Posterior vena cava (tissue), 2 donors: ENCODE measurements at places on chromosomes 7 and 10.

DNA sequence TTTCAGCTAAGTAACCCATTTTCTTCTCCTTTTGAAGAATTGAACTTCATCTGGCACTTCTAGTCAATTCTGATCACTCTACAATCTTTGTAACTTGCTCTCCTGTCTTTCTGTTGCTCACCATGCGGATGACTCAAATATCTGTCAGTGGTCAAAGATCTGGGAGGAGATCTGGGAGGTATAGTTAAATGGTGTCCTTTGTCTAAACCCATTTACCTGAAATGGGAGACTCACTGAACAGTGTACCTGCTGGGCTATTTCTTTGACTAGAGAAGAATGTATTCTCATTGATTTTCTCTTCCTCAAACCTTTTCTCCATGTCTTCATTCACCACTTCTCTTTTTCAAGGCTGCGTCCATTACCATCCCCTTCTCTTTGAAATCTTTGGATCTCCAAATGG, 42.0 kb upstream of the PCLO start:
- no peak for DNase-seq

DNA sequence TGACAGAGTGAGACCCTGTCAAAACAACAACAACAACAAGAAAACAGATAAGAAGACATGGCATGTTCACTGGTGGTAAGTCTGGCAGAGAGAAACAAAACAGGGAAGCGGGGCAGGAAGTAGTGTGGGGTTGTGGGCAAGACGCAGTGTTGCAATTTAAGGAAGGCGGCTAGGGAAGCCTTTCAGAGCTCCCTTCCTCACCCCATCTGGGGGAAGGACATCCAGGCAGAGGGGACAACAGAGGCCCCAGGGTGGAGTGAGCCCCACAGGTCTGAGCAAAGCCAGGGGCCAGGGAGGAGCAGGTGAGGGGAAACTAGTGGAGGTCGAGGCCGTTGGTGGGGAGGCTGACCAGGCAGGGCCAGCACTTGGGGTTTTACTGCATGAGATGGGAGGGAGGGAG, 16.8 kb downstream of the LAT2 start:
- DNase-seq, result no peak

DNA sequence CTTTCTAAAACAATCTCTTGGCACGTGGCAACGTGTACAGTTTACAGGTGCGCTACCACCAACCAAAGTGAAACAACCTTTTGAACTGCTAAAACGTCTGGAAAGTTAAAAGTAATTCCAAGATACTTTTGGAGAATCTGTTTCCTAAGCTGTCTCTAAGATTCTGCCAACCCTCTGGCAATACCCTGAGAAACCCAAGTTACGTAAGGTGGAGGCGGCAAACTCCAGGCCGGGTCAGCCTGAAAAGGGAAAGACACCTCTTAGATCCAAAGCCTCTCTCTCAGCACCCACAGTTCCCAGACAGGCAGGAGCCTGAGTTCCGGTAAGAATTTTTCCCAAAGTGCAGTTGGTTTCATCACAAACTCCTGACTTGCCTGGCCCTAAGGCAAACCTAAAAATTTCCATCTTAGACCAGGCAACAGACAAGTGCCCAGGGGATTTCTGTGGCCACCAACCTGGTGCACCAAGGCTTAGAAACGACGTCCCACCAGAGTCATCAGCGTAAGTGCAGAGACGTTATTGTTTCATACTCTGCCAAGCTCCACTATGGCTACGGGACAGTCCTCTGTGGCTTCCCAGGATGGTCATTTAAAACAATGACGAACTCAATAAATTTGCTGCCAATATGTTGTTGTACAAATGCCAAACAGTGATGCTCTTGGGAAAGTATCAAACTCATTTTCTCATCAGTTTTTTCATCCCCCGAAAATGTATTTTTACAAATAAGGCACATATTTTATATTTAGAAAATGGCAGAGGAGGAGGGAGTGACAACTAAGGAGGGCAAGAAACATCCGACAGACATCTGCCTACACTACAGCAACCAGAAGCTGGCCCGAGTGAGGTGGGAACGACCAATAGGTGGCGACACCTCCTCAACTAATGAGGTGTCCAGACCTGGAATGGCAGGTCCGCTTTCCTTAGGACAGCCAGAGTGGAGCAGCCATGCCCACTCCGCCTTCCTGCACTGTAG, 205.8 kb upstream of the FRMD4A start:
- peak; percentile 88 for DNase-seq

GRCh38 chr7:128591705-128592104, 80.4 kb upstream of the GARIN1A start:
- no peak for DNase-seq

- DNase-seq, result no peak
Observed at GRCh38 chr10:99341860-99342490, 12.8 kb downstream of the CNNM1 start.

DNA sequence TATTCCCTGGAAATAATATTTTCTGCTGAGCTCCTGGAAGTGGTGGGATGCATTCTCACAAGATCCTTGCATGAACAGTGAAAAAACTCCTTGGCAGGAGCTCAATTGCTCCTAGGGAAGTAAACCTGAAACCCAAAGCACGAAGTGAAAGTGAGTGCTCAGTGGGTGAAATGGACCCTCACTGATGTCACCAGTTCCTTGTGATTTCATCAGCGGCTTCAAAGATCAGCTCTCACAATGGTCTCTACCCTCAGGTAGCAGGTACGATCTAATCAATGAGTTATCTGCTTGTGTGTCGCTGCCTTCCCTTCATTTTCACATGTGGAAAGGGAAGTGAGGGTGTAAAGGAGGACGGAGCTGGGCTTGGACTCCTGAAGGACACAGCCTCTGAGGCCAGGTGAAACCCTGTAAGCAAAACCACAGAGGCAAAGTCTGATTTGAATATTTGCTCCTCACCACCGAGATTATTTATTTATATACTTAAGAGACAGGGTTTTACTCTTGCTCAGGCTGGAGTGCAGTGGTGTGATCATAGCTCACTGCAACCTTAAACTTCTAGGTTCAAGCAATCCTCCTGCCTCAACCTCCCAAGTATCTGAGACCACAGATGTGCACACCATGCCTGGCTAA, 255.4 kb upstream of the LYZL1 start:
- no peak for DNase-seq

GRCh38 chr10:18364987-18365775, 225.0 kb downstream of the CACNB2 start:
- DNase-seq, result no peak

DNA sequence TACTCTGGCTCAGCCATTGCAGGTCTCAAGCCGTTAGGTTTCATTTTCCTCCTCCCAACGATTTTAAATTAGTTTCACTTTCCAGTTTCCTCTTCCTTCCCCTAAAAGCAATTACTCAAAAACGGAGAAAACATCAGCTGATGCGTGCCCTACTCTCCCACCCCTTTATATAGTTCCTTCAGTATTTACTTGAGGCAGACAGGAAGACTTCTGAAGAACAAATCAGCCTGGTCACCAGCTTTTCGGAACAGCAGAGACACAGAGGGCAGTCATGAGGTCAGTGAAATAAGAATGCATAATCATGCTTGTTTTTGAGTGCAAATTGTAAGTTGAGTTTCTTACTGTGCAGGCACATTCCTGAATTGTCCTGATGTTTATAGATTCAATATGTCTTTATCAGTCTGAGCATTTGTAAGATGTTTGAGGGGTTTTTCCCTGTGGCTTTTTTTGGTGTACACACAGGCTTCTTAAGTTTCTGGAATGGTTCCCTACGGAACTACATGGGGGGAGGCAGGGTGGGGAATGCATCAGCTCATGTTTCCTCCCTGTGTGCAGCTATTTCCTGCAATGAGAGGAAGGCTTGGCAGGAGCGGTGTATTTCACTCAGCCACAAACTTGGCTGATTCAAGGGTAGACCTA, at the start of gene IFIT3:
Gene IFIT3, plus strand, starts transcription at position 195 of the 639 bp plus-strand sequence. Its CDS starts 77 bp downstream, at position 272.
- no peak for DNase-seq

- DNase-seq, result peak; percentile 15
Observed at GRCh38 chr10:70368774-70369482, 13.5 kb downstream of the LRRC20 start.

DNA sequence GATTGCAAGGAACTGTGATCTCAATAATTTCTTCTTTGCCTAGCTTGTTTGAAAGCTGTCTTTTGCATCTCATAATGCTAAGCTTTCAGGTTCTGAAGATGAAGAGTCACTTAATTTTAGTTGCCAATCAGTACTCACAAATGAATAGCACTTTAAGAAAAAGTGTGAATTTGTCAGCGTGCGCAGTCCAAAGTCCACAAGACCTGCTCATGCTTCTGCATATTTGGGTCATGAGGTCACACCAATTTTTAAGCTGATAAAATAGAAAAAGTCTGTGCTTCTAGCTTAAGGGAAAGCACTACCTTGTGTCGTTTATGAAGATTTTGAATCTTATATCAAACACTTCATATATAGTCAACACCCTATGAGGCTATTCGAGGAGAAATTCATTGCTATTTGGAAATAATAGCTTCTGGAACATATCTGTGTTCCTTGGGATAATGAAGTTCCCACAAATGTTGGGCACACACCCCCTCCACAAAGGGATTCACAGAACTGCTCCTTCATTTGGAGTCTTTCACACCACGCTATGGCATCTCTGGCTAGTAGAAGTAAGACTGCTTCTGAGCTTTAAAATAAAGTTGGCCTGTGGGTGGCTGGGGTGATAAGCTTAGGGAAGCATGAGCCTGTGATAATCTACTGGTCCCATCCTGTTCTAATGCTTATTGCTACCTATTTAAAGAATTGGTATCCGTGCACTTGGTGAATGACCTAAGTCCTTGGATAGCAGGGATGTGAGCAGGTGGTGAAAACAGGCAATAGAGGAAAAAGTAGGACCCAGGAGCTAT, 33.3 kb downstream of the A1CF start:
- DNase-seq, result no peak

DNA sequence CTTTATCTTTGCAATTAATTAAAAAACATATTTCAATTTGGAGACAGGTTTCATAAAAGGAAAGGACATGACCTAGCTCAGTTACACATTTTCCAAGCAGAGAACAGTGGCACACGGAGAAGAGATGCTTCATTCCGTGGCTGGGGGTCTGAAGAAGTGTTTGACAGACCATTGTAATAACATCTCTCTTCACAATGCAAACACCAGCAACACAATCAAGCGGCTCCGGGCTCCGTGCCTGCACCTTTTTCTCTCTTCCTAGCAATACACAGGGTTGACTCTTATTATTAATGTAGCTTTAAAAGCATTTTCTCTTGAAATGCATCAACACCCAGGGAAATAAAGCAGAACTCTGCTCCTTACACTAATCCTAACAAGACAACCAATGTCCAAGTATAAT, 261.0 kb upstream of the AOAH start:
- DNase-seq, result no peak

DNA sequence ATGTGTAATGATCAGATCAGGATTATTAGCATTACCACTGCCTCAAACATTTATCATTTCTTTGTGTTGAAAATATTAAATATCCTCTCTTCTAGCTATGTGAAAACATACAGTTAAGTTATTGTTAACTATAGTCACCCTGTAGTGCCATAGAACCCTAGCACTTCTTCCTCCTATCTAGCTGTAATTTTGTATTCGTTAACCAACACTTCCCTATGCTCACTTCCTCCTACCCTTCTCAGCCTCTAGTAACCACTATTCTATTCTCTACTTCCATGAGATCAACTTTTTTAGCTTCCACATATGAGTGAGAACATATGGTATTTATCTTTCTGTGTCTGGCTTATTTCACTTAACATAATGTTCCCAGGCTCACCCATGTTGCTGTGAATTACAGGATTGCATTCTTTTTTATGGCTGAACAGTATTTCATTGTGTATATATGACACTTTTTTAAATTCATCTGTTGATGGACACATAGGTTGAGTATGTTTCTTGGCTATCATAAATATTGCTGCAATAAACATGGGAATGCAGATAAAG, 132.7 kb upstream of the RHOBTB1 start:
- DNase-seq, result no peak

GRCh38 chr7:99786726-99787335, 2.8 kb upstream of the CYP3A4 start:
- DNase-seq, result no peak

DNA sequence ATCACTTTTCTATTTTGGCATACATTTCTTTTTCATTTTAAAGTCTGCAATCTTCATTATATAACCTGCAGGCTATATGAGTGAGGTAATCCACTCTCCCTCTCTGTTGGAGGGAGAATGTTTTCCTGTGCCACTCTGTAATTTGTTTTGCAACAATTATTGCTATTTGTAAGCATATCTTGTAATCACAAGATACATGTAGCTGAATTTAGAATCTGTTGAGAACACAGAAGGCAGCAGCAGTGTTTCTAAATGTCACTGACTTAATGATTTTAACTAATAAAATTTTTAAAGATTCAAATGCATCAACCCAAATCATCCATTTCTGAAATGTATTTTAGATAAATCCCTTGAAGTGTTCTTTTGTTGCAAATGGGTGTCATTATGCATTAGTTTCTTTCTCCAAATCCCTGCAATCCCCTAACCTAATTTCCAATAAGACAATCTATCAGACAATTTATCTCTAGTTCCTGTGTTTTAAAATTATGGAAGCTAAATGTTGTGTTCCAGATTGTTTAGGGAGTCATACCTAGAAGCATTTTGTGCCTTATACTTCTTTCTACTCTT, 19.8 kb upstream of the UMAD1 start:
- no peak for DNase-seq

DNA sequence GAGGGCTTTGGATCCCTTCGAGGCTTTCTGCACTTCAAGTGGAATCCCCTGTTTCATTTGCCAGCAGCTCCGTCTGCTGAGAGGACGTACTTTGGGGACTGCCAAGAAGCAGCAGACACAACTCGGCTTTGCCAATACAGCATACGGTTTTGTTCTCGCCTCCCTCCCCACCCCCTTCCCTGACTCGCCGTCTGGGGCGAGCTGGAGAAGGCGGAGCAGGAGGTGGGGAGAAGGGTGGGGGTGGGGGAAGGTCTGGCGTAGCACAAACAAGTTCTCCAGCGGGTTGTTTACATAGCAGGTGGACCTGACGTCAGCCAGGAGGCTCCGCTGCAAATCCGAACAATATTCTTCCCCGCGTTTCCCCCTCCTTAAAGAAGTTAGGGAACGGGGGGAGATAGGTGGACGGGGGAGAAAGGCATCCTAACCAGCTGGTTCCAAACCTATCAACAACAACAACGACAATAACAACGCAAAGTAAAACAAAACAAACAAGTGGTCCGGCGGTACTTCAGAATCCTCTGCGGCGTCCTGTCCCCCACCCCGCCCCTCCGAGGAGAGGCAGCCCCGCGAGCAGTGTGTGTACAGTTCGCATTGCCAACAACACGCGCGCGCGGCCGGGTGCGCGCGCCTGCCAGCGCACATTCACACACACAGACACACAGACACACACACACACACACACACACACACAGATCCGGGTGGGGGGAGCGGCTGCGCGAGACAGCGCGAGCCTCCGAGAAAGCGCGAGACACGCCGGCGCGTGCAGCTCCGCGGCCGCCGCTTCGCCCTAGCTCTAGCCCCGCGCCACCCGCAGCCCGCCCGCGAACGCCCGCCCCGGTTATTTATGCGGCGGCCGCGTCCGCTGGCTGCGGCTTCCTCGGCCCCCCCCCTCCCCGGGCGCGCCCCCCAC, 167.0 kb upstream of the PPP1R3A start:
- peak; percentile 93 for DNase-seq
